Lung microvascular endothelial cell (primary cell): ENCODE measurements at places on chromosomes 11 and 22. TPM values are rescaled to one million over a fixed set of nuclear protein-coding genes. Genes with fewer than 3 reads are reported as not detected.

Gene FAT3
- under 0.01 TPM in 2 replicates for total RNA-seq

GRCh38 chr22:19035474-19036228 lies 86.6 kb downstream of the DGCR2 start:
- peak; percentile 12 for DNase-seq

DNA sequence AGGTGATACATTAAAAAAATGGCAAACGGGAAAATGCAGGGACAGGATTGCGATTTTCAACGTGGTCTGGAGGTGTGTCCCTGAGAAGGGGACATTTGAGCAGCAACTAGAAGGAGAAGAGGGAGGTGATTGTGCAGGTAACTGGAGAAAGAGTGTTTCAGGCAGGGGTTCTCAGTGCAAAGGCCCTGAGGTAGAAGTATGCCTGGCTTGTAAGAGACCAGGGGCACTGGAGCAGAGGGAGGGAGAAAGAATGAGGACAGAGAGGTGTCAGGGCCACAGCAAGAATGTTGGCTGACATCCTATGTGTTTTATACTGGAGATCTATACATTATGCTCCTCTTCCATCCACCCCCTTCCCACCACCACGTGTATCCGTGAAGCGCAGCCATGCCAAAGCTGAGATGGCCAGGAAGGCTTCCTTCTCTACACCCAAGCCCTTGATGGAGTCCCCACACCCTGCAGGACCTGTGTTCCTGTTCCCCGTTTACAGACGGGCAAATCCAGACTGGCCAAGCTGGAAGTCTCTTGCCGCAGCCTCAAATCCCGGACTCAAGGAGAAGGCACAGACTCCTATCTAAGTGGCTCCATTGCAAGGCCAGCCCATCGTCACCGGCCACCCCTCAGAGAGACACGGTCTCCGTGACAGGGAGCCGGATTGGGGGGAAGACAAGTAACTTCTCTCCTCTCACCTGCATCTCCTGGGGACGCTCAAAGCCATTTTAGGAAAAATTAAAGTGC lies 416.1 kb downstream of the MN1 start:
- DNase-seq, result no peak

- DNase-seq, result peak; percentile 12
Measured at GRCh38 chr11:18791207-18791968, at the start of gene PTPN5. PTPN5 (minus strand) TSS chr11:18791798; CDS start chr11:18771958, 19,840 bp downstream.
